ENCODE measurements at places on chromosomes 7 and 10.

- no peak for DNase-seq
These were observed 48.0 kb upstream of the INHBA start for GRCh38 chr7:41750661-41751540.

DNA sequence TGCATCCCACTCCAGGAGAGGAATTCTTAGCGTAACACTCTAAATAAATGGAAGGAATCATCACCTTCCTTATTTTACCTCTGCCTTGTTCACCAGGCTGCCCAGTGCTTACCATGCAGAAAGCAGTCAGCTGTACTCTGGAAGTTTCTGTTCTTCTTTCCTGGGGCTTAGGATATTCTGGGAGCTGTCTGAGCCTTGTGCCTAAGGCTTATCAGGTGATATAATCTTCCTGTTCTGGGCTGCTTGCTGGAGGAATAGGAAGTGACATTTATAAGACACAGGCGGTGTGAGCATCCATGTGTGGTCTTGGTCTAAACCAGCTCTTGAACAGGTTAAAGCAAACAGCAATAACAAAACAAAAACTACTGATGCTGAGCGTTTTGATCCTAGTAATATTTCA, 13.5 kb downstream of the KCTD7 start:
- no peak for DNase-seq

DNA sequence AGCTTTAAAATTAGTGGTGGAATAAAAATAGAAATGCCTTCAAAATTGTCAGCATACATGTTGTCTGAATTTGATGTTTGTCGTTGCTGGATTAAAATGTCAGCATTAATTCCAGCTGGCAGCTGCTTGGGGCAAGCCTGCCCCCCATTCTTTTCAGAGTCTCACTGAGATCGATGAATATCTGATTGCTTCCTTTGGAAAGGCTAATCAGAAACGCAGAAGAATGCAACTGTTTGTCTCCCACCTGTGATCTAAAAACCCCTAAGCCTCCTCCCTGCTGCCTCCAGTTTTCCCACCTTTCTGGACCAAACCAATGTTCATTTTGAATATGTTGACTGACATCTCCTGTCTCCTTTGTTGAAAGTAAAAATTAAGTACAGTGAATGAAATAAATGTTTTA, 27.9 kb upstream of the BNIP3 start:
- DNase-seq = no peak

GRCh38 chr7:70763961-70764691, 367.8 kb upstream of the GALNT17 start:
- DNase-seq = no peak

- no peak for DNase-seq
These were observed 244.8 kb downstream of the KCNMA1 start for GRCh38 chr10:77392851-77393250.

DNA sequence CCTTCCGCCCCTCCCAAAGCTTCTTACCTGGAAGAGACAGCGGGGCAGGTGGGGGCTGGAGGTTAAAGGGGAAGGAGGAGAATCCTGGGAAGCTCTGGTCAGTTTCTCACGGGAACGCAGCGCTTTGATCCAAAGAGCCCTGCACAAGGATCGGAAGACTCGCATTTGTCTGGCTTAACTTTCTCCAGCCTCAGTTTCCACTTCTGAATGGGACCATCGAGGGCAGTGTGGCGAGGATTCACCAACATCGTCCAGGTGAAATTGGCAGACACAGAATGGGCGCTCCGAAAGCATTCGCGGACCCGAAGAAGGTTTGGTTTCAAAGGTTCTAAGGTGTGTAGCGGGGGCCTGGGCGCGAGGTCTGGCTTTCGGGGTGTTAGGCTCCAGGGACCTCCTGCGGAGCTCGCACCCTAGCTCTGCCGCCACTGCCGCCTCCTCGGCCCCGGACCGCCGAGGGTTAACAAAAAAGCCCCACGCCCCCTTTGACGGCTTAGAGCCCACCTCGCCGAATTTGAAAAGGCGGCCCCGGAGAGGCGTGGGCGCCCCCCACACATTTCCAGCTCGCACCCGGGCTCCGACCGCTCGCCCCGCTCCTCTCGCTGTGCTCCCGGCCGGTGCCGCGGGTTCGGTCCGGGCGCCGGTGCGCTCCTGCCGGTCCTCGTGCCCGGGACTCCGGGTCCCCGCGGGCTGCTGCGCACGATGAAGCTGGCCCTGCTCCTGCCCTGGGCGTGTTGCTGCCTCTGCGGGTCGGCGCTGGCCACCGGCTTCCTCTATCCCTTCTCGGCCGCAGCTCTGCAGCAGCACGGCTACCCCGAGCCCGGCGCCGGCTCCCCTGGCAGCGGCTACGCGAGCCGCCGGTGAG, at the start of gene COL26A1:
Gene COL26A1 (plus strand): TSS at position 542 of the 862 bp plus-strand sequence. CDS start 158 bp downstream, at position 700.
- DNase-seq = peak; percentile 36
